ENCODE measurements at places on chromosomes 6 and 20. TPM values are rescaled to one million over a fixed set of nuclear protein-coding genes. Genes with fewer than 3 reads are reported as not detected.

The PSORS1C2 gene
- not detected for total RNA-seq

GRCh38 chr6:56932910-56933477 is 21.9 kb upstream of the BEND6 start:
- no peak for DNase-seq

GRCh38 chr6:11875325-11876109 is 96.9 kb upstream of the ADTRP start:
- DNase-seq = no peak

GRCh38 chr6:46222286-46222685 is 51.5 kb upstream of the ENPP5 start:
- no peak for DNase-seq

DNA sequence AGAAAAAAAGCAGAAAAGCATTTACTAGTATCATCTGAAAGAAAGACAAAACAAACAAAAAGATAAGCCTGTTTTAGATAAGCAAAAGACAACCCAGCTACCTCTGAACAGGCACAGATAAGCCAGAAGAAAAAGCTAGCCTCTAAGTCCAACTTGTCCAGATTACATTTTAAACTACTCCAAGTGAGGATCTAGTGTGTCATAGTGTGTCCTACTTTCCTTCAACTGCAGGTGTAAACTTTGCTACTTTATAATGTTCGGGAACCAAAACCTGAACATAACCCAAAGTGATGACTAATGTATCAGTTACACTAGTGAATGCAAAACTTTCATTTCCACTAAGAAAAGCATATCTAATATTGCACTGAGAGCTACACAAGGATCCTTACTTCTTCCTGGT is 19.5 kb downstream of the ADNP start:
- DNase-seq = no peak

- DNase-seq = no peak
These were observed 4.1 kb downstream of the ADGRB3 start for GRCh38 chr6:68639211-68639610.

DNA sequence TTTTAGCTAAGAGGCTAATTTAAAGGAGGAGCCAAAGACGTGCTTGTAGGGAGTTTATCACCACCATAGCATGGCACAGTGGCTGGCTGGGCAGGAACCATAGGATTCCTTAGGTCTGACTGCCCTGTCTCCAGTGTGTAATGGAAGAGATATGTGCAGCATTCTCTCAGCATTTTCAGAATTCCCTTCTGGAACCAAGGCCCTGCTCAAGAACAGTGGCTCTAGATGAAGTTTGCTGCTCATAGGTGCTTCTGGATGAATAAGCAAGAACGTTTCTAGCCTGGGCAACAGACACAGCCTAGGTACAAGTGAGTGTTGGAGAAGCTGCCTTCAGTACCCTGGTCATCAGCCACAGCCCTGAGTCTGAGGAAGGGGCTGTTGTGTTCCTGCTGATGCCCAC is 69.1 kb downstream of the LCA5 start:
- no peak for DNase-seq

GRCh38 chr6:158669145-158670035 is 19.5 kb downstream of the SYTL3 start:
- DNase-seq = no peak

DNA sequence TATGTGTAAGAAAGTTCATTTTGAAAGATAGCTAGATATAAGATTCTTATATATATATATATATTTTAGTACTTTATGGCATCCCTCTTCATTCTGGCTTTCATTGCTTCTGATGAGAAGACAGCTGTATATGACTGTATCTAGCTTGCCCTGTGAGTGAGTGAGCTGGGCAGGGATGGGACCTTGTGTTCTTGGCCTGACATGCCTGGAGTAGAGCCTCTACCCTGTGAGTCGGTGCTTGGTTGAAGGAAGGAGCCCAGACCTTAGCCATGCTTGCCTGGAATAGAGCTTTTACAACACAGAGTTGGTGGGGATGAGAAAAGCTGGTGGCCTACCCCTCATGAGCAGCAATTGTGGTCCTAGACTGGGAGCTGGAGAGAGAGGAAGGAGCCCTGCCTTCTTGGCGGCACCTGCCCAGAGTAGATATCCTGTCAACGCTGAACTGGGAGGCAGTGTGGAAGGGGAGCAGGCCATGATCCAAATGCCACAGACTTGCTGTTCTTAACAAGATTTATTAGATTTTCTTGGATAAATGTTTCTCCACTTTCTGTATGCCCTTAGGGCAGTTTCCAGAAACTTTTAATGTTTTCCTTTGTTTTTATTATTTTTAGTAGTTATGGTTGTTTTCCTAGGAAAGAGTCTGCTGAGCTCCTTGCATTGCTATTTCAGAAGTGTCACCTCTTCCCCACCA is 31.6 kb downstream of the FIG4 start:
- no peak for DNase-seq

Data from activated naive CD4-positive, alpha-beta T cell treated with anti-CD3 and anti-CD28 coated beads, Interleukin-2, amount 50 U/mL, for 72 hours (primary cell).